ENCODE measurements at places on chromosomes 7 and 10.

- DNase-seq, result no peak
Observed at GRCh38 chr7:92949748-92950147, 113.4 kb upstream of the CDK6 start.

DNA sequence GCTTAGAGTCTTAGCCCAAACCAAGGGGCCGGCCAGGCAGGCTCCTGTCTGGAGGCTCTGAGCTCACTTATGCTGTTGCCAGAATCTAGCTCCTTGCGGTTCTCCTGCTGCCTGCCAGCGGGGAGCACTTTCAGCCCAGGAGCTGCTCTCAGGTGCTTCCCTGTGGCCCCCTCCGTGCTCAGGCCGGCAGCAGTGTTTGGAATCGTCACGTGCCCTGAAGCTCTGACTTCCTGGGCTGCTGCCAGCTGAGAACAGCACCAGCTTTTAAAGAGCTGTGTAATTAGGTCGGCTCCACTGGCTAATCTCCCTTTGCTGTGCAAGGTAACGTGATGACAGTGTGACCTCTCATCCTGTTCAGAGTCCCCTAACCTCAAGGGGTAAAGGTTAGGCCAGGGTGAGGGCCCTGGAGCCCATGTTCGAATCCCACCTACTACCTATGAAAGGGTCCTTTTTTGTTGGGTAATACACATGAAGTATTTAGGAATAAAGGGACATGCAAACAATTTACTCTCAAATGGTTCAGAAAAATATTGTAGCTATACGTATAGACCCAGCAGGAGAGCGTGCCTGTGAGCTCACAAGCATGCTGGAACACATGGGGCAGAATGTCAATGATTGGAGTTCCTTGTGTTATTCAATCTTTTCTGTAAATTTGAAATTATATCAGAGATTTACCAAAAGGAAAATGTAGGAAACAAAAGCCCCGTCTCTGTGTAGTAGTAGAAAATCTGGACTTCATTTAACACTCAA is 16.6 kb downstream of the ZNF862 start:
- no peak for DNase-seq

GRCh38 chr10:88209837-88210561 is 346.6 kb downstream of the PTEN start:
- no peak for DNase-seq

- no peak for DNase-seq
Observed at GRCh38 chr7:40546616-40547501, 412.1 kb downstream of the SUGCT start.

DNA sequence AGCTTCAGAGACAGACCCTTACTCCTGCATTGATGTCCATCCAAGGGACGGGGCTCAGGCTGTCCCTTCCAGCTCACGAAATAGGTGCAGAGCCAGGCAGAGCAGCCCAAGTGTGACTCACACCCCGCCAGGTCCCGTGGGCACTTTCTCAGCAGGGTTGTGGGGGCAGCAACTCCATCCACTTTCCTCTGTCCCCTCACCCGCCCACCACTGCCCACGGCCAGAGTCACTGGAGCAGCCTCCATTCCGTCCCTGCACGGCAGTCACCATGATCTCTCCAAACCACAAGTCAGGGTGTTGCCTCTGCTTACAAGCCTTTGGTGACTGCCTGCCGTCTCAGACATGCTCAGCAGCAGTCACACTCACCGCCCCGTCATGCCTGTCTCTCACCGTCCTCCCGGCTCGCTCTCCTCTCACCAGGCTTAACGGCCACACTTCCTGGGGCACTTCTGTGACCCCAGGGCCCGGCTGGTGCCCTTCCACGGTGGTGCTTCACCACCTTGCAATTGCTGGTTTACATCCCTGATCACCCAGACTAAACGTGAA is 39.3 kb downstream of the CALML3 start:
- DNase-seq, result no peak

DNA sequence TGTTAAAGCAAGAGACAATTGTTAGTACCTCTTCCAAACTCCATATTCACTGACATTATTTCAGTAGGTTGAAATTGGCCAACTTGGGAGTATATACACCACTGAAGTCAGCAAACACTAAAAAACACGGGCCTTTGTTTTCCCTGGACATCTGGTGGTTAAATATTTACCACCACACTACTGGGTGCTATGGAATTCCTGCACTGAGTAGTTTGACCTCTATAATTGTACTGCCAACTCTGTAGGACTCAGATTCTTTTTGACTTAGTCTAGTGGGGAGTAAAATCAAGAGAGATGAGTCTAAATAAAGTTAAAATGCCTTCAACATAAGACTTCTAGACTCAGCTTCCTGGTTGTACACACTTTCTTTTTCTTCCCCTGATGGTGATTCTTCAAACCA is 41.3 kb upstream of the TES start:
- DNase-seq, result no peak

DNA sequence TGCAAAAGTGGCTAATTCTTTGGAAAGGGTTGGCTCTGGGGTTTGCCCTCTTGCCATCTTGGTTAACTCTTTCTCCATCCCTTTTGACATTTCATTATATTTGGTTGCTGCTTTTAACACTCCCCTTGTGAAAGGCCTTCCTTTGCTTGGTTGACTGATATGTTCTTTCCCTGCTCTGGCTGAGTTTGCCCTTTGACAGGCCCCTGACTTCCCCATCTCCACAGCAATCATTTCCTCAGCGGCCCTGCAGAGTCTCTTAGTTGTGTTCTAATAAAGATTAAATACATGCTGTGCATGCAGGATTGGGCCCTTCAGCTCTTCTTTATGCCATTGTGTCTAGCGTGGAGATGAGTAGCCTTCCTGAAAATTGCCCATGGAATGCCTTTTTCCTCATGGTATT is 84.5 kb upstream of the CSTF2T start:
- DNase-seq, result no peak

DNA sequence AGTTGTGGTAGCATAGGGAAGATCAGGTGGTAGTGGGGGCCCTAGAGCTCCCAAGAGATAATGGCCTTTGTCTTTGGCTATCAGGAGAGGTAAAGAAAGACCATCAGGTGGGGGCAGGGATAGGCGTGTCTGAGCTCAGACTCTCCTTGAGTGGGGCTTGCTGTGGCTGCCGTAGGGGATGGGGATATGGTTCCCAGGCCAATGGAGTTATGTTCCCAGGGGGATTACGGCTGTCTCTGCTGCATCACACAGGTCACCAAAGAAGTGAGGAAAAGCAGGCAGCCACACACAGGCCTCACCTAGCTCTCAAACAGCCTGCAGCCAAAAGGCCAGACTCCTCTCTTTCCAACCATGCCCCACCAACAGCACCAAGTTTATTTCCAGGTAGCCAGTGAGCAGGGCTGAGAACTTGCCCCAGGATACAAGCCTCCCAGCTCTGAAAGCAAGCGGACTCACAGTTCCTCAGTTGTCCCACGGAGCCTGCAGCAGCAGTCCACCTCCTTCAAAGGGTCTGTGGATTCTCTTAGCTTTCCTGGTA is 37.6 kb upstream of the C1QL3 start:
- DNase-seq, result no peak

GRCh38 chr10:48577158-48577557 is 27.7 kb downstream of the ARHGAP22 start:
- no peak for DNase-seq

DNA sequence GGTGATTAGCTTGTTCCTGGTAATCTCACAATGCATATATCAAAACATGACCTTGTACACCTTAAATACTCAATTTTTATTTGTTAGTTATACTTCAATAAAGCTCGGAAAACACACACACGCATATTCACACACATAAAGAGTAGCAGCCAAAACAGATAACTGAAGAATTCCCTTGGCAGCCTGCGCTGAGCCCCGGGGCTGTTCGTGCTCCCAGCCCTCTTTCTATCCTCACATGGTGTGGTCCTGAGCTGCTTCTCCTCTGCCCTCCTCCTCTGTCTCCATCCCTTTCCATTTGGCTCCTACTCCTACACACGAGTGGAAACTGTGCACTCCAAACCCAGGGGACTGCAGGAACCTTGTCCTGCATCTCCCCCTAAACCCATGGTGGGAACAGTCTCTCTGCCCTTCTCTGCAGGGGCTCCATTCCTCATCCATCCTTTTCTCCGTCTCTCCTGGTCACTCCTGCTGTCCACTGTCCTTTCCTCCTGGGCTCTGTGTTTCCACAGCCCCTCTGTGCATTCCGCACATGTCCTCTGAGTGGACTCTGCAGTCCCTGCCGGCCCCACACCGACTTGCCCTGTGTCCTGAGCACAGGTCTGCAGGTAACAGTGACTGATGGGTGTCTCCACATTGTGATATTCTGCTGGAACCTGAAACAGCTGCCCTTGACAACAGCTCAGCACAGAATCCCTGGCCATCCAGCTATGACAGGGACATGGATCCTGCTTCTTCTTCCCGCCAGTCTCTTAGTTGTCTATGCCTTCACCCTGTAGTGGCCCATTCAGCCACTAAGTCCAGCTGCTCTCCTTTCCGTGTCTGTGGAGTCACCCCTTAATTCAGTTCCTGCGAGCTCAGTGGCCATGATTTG is 216.8 kb upstream of the ZNF32 start:
- no peak for DNase-seq

- DNase-seq, result no peak
Observed at GRCh38 chr10:116440330-116441030, 12.8 kb downstream of the PNLIPRP3 start.

DNA sequence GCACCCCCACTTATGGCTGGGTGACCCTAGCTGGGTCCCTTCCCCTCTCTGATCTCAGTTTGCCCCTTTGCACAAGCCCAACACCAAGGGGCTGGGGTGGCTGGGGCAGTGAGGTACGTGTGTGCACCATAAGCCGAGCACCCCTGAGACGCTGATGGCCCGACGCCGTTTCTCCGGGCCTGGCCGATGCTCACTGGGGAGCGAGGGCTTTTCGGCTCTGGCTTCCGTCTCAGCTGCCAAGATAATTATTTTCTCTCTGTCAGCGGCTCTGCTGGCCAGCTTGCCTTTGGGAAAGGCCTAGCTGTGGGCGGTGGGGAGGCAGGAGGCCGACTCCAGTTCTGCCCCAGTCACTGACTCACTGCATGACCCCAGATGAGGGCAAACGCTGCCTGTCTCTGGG is 91.0 kb downstream of the ZMIZ1 start:
- DNase-seq, result no peak

DNA sequence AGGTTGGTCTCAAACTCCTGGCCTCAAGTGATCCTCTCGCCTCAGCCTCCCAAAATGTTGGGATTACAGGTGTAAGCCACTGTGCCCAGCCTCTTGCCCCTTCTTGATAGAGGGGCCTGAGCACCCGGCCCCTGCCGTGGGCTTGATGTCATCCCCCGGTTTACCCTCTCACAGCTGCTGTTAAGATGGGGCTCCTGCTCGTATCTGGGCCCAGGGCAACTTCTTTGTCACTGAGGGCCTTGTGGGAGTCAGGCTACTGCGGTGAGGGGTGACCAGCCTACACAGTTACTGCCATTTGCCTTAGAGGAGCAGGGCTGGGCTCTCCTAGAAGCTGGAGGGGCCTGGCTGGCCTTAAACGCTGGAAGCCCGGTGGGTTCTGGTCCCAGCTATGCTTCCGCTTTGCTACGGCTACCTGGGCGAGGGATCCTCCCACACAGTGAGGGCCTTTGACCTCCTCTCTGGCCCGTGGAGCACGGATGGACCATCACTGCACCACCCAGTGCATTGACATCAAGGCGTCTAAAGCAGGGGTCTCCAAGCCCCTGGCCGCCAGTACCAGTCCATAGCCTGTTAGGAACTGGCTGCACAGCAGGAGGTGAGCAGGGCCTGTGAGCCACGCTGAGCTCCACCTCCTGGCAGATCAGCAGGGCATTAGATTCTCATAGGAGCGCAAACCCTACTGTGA is 1.1 kb upstream of the TMEM130 start:
- no peak for DNase-seq

DNA sequence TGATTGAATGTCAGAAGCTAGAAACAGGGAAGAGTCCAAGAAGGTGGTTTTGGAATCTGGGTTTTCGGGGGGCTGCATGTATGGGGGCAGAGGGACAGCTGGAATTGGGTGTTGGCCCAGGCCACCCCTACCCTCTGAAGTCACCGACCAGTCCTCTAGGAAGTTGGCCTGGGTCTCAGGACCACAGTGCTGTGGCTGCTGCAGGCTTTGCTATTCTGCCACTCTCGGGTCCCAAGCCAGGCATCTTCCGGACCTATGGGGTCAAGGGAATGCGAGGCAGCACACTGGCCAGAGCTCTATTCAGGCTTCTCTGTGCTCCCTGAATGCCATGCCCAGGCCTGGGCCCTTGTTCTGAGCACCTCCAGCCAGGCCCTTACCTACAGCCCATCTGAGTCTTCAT is 13.2 kb downstream of the FGF8 start:
- no peak for DNase-seq

GRCh38 chr10:22338931-22339330 is 6.4 kb upstream of the SPAG6 start:
- DNase-seq, result no peak

DNA sequence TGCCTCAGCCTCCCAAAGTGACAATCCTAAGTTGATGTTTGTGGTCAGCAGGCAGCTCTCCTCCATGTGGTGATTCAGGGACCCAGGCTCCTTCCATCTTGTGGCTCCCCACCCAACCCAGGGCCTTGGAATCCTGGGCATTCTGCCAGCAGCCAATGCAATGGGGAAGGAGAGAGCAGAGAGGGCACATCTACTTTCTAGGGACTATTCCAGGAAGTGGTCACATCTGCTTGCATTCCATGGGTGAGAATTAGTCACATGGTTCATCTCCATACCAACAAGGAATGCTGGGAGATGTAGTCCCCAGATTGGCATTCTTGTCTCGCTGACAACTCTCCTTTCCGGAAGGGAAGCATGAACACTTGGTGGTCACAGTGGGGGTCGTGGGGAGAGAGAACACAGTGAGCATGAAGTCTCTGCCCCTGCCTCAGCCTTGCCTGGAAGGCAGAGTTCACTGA is 9.9 kb upstream of the SRRM3 start:
- DNase-seq, result no peak

- DNase-seq, result peak; percentile 60
Observed at GRCh38 chr7:105388356-105389087, at the start of gene SRPK2. SRPK2 (minus strand) TSS chr7:105388921.

DNA sequence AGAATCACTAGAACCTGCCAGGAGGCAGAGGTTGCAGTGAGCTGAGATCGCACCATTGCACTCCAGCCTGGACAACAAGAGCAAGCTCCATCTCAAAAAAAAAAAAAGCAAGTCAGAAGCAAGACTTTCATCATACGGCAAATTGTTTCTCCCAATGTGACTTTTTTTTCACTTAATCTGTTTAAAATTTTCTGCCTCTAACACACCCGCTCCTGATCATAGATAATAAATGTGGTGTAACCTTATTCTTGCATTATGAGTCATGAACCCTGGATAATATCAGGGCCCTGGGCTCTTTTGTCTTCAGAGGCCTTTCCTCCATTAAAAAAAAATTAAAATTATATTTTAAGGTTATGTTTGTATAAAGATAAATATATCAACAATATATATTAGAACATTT is 111.4 kb upstream of the JCAD start:
- no peak for DNase-seq

GRCh38 chr10:129163531-129163930 is 303.5 kb upstream of the MGMT start:
- no peak for DNase-seq

- no peak for DNase-seq
Observed at GRCh38 chr7:155985518-155986250, 173.4 kb upstream of the SHH start.

DNA sequence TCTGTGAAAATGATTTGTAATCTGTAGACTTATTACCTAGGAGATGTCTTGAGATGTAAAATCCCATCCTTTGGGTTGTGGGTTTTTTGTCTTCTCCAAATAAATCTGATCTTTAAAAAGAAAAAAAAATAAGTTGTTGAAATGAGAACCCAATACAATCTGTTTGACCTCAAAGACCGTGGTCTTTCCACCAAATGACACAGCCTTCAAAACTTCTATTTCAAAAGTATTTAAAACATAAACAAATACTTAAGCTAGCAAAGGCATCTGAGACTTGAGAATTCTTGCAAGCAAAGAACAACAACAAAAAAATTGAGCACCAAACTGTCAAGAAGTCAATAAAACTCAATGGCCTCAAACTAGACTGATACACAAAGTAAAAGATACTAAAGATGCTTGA is 67.9 kb upstream of the HECW1 start:
- no peak for DNase-seq
